ENCODE measurements at places on chromosomes 4 and X.

DNA sequence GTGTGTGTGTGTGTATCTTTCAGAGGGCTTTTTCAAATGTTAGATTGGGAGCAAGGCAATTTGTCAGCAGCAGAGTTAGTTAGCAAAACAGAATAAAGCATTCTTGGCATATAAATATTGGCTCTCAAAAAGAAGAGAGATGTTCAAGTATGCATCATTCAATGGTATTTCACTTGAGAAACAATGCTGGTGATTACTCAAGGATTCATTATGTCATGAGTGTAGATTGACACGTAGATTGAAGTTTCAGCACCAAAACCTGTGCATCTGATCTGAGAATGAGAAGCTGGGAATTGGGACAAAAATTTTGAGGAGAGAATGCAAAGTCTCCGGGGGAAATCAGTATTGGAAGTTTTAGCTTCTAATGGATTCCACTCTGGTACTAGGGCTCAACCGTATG is 241.4 kb downstream of the FRMPD4 start:
- no peak for DNase-seq

- no peak for DNase-seq
Observed at GRCh38 chrX:136417806-136418205, 69.9 kb upstream of the BRS3 start.

DNA sequence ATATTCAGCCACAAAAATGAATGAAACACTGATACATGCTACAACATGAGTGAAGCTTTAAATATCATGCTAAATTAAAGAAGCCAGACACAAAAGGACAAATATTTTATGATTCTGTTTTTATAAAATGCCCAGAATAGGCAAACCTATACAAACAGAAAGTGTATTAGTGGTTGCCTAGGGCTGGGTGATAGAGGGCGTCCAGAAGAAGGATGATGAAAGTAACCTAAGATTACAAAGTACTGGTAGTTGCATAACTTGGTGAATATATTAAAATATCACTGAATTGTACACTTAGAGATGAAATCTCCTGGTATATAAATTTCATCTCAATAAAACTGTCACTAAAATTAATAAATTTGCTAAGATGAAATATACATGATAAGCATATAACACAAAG is 67.5 kb downstream of the FBXW7 start:
- no peak for DNase-seq

DNA sequence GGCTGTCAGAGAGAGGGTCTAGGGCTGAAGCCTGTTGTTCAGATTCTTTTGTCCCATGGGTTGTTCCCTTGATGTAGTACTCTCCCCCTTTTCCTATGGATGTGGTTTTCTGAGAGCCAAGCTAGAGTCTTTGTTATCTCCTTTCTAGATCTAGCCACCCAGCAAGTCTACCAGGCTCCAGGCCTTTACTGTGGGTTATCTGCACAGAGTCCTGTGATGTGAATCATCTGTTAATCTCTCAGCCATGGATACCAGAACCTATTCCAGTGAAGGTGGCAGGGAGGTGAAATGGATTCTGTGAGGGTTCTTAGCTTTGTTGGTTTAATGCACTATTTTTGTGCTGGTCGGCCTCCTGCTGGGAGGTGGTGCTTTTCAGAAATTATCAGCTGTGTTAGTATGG is 109.5 kb downstream of the PRR32 start:
- no peak for DNase-seq

DNA sequence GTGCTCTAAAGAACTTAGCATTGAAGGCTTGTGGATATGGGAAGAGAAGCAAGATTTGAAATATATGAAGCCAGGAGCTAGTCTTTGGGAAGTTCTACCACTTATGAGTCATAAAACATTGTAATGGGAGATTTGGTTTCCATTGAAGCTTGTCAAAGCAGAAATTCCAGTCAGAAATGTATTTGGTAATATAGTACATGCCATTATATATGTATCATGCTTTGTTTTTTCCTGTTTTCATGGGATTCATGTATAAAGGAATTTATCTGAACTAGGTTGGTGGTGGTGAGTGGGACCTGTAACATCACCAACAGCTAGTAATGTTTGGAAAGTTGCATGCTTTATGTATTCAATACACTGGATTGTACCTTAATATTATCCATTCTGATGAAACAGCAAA is 14.6 kb upstream of the DCAF8L2 start:
- no peak for DNase-seq

- DNase-seq: no peak
Observed at GRCh38 chr4:92344216-92344615, 40.5 kb downstream of the GRID2 start.

DNA sequence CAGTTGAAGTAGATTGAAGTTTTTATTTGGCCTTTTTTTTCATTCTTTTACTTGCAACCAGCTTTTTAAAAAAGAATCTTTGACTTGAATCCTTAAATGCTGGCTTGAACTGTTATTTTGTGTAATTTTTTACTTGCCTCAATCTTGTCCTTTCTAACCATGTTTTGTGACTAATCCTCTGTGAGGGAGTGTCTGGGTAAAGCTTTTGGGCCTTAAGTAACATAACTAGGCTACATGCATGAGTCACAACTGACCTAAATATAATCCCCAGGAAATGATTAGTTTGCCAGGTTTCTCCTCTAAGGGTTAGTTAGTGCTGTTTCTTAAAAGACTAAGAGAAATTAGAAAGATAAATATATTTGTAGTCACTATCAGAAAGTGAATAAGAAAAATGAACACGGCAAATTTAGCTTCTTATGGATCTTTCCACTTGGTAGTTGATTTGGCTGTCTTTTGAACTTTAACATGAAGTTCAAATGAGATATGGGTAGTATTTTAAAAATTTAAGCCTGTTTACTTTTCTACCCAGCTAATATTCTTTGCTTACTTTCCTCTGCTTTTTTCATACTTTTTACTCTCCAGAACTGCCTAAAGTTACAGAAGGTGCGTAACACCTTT is 13.0 kb downstream of the EXOC1 start:
- no peak for DNase-seq

DNA sequence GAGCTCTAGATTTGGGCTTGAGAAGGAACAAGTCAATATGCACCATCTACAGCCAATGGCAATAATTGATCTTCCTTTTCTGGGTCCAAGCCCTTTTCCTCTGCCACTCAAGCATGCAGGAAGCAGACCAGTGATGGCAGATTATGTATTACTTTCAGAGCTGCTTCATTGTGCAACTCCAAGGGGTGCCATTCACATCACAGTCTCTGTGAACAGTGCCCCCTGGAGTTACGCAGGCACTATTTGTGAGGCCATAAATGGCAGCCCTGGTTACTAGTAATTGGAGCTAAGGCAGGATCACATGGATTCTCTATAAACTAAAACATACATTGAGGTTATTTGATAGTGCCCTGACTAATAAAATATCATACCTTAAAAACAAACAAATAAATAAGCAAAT is 313.4 kb upstream of the SLC7A11 start:
- DNase-seq: no peak

- no peak for DNase-seq
Observed at GRCh38 chr4:134708616-134709015, 507.0 kb upstream of the PABPC4L start.

- DNase-seq: no peak
Observed at GRCh38 chr4:17376205-17376604, 135.7 kb downstream of the QDPR start.

DNA sequence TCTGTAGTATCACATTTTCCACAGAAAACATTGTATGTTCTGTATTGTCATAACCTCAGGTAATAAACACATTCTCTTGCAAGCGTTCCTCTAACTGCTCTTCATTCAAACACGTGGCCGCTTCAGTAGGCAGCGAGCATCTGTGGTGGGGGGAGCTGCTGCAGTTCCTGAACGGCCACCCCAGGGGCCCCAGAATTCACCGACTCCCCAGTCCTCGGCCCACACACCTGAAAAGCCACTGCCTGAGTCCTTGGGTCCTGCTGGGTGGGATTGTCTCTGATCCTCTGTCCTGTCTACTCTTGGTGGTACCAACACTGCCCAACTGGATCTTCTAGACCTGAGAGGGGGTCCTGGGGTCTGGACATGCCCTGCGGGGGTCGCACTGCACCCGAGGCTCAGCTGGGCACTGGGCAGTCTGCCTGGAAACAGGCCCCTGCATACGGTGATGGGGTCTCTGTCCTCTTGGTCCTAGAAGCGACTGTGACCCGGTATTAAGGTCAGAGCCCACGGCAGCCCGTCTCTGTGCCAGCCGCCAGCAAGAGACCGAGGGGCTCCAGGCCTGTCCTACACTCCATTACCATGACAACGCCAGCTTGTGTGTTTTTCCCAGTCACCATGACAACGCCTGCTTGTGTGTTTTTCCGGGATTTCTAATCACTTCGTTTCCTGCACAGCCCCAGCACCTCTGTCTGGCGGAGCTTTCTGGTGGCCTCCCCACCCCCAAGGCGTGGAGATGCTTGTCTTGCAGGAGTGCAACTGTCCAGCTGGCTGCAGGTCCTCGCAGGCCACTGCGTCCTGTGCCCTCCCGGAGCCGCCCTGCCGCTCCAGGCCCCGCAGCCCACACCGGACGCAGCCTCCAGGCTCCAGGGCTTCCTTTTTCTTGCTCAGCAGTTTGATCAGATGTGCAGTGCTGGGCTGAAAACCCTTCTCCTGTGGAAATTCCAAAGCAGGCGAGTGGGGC is 16.0 kb downstream of the CTBP1 start:
- no peak for DNase-seq

- DNase-seq: no peak
Observed at GRCh38 chr4:168662297-168662984, 165.6 kb downstream of the PALLD start.

GRCh38 chrX:23202326-23202725 is 132.3 kb upstream of the PTCHD1 start:
- no peak for DNase-seq

GRCh38 chr4:124234771-124235170 is 477.8 kb downstream of the ANKRD50 start:
- DNase-seq: no peak

DNA sequence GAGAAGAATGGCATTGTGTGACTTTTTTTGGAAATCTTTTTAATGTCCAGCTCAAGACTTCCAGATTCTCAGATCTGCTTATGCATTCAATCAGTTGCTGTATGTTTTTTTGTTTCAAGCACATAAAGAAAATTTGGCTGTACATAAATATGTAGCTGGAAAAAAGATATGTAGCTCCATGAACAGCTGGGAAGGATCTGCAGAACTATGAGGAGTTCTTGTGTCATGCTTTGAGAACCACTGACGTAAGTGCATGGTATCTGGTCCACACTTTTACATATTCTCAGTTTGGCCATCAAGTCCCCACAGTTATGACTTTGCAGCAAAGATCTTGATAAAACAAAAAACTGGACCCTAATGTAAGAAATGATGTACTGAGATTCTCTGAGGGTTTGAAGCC is 165.9 kb downstream of the KIT start:
- no peak for DNase-seq

DNA sequence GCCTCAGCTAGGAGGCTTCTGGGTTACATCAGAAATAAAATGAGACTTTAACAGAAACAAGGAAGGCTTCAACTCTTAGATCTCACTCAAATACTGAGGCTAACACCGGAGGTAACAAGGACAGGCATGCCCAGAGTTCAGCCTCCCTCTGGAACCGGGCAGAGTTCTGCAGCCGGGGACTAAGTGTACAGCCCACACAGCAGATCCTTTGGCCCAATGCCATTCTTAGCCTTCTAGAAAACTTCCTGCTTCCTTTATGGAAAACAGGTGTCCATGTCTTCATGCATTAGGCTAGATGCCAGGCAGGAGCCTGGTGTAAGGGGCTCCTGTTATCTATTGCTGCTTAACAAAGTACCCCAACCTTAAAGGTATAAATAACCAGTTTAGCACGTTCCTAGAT is 369.7 kb downstream of the BCOR start:
- DNase-seq: no peak

DNA sequence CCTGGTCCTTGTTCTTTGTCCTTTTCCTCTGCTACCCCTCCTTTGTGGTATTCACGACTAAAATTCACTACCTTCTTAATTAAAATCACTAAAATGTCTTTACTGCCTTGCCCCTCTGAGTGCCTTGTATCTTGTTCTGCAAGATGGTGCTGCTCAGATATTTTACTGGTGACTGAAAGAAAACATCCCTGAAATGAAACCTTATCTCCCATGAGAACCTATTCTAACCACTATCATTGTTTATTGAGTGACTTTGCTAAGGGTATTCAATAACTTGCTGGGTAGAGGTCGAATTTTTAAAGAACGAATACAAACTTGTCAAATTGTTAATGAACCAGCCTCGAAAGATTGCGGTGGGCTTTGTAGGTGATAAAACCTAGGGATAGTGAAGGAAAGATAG is 52.8 kb downstream of the SPRY1 start:
- no peak for DNase-seq

- DNase-seq: no peak
Observed at GRCh38 chr4:121998024-121998423, 46.2 kb upstream of the TRPC3 start.

DNA sequence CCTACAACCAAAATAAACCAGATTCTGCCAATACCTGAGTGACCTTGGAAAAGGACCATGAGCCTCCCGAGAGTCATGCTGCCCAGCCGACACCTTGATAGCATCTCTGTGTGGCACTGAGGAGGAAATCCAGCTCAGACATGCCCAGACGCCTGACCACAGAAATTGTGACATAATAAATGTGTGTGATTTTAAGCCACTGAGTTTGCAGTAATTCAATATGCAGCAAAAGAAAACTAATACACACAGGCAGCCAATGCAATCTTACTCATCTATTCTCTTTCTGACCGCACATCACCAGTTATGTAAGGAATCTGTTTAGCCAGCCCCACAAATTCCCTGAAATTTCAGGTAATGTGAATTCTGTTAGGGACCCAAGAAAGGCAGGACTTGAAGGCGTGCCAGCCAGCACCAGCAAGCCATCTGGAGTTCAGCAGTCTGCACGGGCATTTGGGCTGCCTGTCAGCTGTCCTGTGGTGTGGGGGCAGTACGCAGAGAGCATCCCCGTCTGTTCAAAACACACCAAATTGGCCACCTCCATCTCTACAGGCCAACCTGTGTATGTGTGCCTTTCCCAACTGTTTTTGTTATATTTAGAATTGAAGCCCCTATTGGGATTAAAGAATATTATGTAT is 176.4 kb downstream of the NLGN4X start:
- no peak for DNase-seq

DNA sequence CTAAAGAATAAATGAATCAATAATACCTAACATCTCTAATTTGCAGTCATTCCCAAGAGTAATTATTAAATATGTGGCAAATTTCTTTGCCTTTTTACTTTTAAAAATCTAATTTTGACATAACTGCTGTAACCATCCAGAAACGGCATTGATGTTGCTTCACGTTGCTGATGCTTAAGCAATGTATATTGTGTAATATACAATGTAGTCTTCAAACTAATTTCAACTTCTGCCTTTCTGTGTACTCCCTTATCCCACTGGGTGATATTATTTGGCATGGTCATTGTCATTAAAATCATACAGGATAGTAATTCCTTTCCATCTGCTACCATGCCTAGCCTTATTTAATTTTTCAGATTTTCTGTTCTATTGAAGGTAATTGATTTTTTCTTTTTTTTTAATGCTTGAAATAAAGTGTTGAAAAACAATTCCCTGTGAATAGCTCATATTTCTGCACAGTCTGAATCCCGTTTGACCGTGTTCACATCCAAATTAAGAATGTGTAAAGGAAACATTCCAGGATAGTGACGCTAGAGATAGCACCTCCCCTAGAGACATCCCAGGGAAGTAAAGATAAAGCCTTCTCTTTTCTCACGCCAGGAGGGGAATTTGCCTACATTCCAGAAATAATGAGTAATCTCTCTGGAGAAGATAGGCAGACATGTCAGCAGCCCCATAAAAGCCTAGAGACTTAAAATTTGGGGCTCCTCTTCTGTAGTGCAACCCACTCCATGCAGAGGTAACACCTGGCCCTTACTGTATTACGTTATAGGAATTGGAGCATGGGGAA is 8.6 kb downstream of the FAM200B start:
- DNase-seq: no peak

All from stimulated activated CD8-positive, alpha-beta memory T cell treated with anti-CD3 and anti-CD28 coated beads, Interleukin-15, amount 100 ng/mL, for 1 hour (primary cell).